ENCODE measurements at places on chromosomes 2 and 18.

GRCh38 chr2:119513832-119514231, 10.5 kb downstream of the SCTR start:
- no peak for DNase-seq

DNA sequence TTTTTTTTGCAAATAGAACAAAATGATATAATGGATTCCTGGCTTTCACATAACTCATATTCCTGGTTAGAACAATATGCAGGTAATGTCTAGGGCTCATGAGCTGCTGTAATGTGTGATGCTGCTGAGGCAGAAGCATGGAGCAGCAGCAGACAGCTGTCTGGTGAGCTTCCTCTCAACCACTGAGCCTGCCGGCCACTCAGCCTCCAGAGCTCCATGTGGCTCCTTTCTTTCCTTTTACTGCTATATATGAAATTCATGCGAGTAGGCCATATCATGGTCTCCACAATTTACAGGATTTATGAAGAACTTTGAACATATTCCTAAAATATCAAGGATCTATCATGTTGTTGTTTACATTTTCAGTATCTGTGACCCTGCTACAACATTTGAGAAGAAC, 120.9 kb downstream of the MEP1B start:
- no peak for DNase-seq

DNA sequence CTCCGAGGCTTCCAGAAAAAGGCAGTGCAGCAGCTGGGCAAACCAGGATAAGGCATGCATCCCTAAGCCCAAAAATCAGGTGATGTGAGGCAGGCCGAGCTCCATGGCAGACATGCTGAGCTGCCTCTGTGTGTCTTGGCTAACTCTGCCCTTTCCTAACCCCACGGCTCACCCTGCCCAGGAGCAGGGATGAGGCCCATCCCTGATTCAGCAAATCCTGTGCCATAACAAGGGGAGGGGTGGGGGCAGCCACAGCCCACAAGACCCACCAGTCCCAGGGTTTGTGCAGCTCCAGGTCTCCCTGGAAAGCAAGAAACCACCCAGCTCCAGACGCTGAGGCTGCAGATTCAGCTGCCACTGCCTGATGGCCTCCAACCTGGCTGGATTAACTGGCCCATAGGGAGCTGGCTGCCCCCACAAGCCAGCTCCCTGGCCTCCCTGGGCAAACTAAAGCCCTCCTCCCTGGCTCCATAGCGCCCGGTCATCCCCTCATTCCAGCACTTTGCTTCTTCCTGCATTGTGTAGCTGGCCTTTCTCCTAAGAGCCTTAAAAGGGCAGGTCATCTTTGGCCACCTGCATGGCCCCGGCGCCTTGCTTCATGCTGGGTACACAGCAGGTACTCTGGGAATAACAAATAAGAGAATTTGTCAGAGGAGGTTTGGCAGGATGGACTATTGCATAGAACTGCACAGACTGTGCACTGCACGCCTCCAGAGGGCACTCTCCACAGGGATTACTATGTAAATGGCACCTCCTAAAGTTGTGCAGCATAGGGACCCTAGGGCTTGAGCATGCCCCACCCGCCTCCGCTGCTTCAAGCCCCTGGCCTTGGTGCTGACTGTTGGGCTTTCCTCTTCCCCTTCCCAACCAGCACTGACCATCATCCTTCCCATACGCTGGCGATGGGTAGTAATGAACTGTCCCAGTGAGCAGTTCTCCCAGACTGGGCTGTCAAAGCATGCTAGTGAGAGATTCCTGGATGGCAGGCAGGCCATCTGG, 10.7 kb downstream of the STEAP3 start:
- no peak for DNase-seq

- DNase-seq, result no peak
Measured at GRCh38 chr2:16816016-16816415, 150.4 kb upstream of the CYRIA start.

DNA sequence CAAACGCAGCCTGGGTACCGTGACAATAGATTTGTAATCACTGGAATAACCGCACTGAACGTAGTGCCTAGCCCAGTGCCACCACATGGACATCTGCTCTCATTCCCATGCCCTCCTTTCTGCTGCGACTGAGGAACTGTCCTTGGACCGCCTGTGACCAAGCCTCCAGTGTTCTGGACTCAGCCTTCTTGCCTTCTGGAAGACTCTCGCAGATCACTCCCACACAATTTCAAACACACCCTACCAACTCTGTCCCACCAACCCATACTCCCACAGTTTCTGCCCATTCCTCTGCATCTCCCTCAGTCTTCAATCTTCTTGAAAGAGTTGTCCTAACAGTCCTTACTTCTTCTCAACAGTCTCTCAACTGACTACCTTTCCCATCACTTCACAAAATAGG, 2.1 kb downstream of the RNF149 start:
- peak; percentile 16 for DNase-seq

DNA sequence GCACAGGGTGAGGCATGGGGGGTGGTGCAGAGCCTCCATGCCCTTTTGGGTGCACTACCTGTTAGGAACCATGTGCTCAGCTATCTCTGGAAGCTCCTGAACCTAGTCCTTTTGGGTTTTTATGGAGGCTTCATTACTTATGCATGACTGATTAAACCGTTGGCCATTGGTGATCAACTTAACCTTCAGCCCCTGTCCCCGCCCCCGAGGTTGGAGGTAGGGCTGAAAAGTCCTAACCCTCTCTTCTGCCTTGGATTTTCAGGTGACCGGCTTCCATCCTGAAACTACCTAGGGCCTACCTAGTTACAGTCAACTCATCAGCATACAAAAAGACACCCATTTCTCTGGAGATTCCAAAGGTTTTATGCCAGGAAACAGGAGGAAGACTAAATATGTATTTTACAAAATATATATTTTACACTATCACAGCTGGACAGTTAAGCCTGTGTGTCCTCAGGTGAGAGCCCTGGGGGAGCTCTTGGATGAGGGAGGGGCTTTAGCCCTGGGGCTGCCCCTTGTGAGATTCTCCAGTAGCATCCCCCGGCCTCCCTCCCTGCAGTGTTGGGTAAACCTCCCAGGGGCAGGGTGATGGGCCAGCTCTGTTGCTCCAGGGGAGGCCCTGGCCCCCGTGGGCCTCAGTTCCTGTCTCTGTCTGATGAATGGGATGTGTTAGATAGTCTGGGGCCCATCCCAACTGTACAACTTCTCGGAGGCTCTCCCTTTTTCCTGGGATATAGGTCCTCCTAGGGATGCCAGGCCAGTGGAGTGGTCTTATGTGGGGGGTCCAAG, 24.1 kb downstream of the GLI2 start:
- DNase-seq, result no peak

DNA sequence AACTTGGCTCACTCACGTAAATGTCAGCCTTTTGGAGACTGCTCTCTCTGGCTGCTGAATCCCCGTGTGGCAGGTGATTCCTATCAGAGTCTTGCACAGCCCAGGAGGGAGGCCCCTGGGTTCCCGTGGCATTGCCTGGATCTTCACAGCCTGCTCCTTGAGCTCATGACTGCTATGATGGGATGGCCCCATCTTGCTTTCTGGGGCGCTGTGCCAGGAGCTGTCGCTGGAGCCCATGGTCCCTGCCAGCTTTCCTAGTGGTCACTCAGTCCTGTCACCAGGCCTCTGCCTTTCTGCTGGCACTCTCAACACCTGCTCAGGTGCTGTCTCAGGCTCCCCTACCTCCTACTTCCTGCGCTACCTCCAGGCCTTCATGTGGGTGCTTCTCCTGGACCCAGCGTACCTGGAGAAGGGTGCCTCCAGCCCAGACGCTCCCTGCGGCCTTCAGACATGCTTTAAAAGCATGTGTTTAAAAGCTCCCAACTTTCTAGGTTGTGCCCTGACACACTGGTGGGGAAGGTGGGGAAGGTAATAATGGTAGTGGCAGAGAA, 110.1 kb downstream of the MCFD2 start:
- DNase-seq, result no peak

DNA sequence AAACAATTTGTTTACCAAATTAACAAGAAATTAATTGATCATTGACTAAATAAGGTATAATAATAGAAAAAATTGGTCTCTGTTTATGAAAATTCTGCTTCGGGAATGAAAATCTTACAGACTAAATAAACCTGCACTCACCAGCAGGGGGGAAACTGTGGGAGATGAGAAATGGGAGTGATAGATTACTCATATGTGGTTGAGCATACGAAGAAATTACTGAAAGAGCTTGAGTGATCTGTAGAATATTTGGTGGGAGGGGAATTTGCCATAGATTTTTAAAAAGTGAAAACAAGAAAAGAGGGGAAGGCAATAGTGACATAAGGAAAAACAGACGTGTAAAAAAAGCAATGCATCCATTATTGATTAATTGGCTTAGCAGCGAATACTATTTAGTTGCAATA, 2.2 kb downstream of the HMSD start:
- no peak for DNase-seq

DNA sequence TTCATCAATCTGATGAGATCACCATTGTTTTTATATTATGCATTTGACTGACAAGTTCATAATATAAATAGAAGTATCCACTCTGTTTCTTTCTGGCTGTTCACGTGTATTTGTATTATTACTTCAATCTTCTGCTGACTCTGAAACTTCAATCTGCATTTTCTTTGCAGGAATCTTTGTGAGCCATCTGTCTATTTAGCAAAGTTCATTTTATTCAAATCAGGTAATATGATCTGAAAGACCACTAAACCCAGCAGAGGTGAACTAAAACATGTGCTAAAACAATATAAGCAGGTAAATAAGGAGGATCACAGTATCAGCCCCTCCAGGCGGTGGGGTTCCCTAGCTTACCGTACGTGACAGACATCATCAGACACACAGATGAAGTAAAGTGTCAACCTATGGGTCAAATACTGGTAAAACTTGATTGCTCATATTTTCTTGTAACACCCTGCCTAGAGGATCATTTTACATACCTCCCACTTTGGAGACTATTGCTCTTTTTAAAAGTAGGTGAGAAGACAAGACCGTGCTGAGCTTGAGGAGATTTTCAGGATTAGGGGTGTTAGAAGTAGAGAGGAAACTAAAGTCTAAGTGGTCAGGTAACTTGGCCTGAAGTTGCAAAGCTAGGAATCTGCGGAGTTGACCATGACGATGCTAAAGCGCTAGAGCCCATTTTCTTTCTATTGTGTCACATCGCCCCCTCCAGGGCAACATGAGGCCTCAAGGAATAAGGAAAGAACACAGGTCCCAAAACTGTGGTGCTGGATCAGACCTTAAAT, 9.0 kb downstream of the DTNB start:
- DNase-seq, result peak; percentile 73

- no peak for DNase-seq
Measured at GRCh38 chr2:177586154-177586553, 193.6 kb downstream of the AGPS start.

DNA sequence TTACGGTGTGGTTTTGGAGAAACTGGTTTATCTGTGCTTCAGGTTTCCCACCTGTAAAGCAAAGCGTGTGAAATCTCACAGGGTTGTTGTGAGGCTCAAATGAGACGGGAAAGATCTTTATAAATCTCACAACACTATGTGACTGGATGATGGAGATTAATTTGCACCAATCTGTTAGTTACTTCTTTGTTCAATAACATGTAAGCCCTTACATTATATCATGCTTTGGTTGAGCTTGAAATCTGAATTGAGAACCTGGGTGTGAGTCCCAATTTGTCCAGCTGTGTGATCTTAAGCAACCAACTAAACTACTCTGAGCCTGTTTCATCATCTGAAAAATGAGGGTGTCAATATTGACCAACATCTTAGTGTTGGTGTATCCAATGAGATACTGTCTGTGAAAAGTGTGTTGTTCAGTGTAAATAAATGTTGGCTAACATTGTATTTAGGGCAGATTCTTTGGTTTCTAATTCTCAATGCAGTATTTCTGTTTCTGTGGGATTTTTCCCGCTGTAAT, 741 bp upstream of the GCKR start:
- DNase-seq, result no peak

DNA sequence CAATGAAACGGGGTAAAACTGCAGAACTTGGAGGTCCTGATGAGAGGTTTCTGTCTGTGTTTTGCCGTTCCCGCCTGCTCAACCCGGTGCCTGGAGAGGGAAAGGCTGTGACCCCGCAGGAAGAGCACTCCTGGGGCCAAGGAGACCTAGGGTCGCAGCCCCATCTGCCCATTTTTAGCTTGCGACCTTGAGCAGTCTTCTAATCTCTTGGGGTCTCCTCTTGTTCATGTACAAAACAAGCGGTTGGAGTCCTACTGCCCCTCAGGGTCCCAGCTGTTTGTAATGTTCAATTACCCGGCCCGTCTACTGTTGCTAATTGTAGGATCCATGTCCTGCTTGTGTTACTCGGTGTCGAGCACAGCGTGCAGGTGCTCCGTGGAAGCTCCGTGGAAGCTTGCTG, 104.5 kb downstream of the PTGR3 start:
- no peak for DNase-seq

DNA sequence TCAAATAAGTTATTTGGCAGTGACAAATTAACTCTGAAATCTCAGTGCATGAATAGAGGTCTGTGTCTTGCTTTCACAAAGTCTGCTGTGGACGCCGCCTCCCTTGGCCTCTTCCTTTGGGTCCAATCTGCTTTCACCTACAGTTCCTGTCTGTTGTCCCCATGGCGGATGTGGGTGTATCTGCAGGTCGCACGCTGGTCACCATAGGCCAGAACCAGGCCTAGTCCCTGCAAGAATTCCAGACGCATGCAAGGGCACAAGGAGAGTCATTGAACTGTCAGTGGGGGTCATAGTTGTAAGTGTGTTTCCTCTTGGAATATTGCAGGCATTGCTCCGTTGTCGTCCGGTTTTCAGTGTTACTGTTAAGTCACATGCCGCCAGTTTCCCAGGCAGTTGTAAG, 7.4 kb downstream of the SOCS6 start:
- DNase-seq, result no peak

- no peak for DNase-seq
Measured at GRCh38 chr2:193837111-193837738, 1642.5 kb upstream of the TMEFF2 start.
